ENCODE measurements at places on chromosomes 2 and 18. TPM values are rescaled to one million over a fixed set of nuclear protein-coding genes. Genes with fewer than 3 reads are reported as not detected.

- no peak for DNase-seq
Measured at GRCh38 chr18:31504455-31505147, 6.6 kb downstream of the DSG2 start.

DNA sequence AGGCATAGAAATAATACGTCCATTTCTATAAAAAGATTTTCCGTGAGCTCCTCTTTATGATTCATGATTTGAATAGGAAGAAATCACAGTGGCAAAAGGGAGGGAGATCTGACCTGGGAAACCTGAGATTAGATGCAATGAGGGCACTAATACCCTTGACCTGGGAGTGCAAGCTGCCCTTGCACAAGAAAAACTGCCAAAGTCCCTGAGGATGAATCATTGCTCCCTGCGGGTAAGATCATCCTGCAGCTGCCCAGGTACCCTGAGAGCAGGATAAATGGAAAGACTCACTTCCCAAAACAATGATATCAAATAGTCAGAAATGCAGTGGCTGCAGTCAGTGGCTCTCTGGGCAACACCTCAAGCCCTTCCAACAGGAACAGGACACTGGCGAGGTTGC is 11.6 kb downstream of the FHL2 start:
- no peak for DNase-seq

- DNase-seq = no peak
Measured at GRCh38 chr2:109144721-109145120, 15.7 kb downstream of the SH3RF3 start.

DNA sequence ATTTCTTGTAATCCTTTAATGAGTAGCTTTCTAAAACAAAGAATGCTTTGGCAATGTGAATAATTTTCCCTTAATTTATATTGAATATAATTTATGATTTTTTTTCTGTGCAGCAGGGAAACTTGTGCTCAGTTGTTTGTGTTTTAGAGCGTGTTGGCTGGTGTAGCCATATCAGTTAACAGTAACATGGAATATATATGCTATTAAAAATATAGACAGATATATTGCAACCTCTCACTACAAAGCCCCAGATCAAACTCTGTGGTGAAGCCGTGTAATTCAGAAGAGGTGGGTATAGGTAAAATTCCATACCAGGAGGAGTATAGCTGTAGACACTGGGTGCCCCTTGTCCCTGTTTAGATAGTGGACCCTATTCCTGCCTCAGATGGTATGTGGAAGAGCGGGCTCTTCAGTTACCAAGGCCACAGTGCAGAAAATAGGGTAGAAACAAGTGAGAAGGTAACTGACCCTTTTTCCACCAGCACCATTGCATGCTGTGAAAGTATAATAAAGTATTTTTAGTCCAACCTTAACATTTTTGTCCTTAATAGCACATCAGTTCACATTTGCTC is 18.1 kb upstream of the RASGRP3 start:
- no peak for DNase-seq

- DNase-seq = no peak
Measured at GRCh38 chr18:1412655-1413322, 508.1 kb downstream of the ADCYAP1 start.

- DNase-seq = no peak
Measured at GRCh38 chr2:173091910-173092309, 16.3 kb downstream of the MAP3K20 start.

- DNase-seq = no peak
Measured at GRCh38 chr2:110678457-110679336, 834 bp upstream of the BUB1 start.

DNA sequence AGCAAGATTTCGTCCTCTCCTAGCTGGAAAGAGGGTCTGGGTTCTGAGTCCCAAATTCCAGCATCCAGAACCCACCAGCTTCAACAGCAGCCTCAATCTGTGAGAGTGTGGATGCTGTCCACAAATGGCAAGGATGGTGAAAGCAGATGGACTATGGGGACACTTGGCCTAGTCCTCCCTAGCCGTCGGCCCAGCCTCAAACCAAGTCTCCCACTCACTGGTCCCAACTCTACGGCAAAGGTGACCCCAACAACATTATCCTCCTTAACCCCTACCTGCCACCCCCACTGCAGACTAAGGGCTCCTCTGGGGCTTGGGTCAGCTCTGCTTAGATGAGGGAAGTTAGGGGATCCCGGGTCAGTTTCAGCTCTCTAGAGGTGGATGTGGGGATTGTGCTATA is 57.3 kb downstream of the TNS1 start:
- DNase-seq = no peak

GRCh38 chr18:22544626-22545025 is 126.9 kb upstream of the CTAGE1 start:
- no peak for DNase-seq

GRCh38 chr2:62189196-62189595 is 6.7 kb upstream of the B3GNT2 start:
- no peak for DNase-seq

GRCh38 chr2:236165842-236166795 is 2.1 kb downstream of the GBX2 start:
- no peak for DNase-seq

- DNase-seq = no peak
Measured at GRCh38 chr18:23038712-23039111, 96.6 kb upstream of the CABLES1 start.

GRCh38 chr18:59376351-59376935 is 17.4 kb upstream of the LMAN1 start:
- no peak for DNase-seq

GRCh38 chr2:196316050-196316430 is 144.7 kb upstream of the STK17B start:
- no peak for DNase-seq

DNA sequence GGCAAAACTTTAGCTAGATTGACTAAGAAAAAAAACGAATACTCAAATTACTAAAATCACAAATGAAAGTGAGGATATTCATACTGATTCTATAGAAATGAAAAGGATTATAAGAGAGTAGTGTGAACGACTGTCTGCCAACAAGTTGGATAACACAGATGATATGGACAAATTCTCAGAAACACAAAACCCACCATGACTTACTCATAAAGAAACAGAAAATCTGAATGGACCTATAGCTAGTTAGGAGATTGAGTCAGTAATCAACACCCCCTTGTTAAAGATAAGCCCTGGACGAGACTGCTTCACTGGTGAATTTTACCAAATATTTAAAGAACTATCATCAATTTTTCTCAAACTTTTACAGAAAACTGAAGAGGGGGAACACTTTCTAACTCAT is 108.8 kb upstream of the TMEM200C start:
- DNase-seq = no peak

DNA sequence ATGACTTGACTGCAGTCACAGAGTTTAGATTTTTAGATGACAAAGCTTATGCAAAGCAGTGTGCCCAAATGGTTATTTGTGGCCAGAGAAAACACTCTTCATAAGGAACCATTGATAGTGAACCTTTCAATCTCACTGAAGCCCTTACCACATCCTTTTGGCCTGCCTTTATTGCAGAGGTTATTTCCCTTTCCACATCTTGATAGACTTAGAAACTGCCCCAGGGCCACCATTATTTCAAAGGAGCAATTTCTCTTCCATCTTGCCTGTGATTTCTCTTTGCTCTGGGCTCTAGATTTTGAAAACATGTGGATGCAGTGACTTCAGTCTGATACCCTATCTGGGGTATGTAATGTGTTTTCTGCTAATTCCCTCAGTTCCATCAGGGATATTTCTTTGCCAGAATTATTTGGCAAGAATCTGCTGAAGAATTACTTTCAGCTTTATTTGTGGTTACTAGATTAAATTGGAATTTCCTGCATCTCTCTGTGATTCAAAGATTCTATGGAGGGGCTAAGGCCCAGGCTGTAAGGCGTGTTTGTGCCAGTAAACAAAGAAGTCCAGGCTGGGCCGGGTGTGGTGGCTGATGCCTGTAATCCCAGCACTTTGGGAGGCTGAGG is 51.0 kb downstream of the MOGAT1 start:
- no peak for DNase-seq

DNA sequence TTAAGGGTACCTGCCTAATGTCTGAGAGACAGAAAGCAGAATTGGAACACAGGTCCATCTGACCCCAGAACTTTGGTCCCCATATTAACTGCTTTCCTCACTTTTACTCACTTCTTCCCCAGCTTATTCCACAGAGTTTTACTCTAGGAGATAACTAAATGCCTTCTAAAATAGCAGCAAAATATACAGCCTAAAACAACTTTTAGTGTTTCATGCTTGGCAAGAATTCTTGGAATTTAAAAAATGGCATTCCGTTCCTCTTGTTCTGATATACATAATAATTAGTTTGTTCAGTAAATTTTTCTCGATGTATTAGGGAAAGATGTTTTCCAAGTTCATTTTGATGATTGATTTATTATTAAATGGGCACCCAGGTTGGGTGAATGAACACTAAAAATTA is 151.9 kb downstream of the FHOD3 start:
- no peak for DNase-seq

DNA sequence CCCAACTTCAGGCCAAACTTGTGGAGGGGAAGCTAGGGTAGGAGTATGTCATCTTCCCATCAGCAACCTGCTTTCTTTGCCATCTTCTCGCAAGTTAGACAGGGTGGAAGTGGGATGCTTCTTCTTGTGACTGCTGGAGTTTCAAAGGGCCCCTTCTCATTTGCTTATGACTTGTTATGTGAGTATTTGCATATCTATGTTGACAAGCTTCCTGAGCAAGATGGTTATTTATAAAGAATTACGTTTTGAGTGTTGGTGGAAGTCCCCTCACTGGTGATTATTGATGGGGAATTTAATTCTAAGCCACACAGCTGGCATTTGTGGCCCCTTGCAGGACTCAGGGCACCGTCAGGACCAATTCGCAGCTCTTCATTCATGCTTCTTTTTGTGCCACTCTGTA is 791.0 kb downstream of the LRRTM4 start:
- DNase-seq = no peak

- no peak for DNase-seq
Measured at GRCh38 chr2:217291259-217291658, 431.4 kb upstream of the TNP1 start.

DNA sequence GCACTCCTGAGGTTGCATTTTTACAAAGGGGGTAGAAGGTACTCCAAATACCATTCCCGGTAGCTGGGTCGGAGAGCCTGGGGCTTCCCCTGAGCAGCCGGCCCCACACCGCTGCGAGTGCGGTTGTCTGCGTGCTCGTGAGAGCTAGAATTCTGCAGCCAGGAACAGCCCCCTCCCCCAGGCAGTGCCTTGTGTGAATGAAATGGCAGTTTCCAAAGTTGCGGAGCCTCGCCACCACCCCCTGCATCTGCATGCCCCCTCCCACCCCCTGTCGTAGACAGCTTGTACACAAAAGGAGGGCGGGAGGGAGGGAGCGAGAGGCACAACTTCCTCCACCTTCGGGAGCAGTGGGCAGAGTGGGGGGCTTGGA is 1.1 kb downstream of the MYCN start:
- no peak for DNase-seq

GRCh38 chr2:240505910-240506309 is 51.9 kb downstream of the ANKMY1 start:
- DNase-seq = no peak

DNA sequence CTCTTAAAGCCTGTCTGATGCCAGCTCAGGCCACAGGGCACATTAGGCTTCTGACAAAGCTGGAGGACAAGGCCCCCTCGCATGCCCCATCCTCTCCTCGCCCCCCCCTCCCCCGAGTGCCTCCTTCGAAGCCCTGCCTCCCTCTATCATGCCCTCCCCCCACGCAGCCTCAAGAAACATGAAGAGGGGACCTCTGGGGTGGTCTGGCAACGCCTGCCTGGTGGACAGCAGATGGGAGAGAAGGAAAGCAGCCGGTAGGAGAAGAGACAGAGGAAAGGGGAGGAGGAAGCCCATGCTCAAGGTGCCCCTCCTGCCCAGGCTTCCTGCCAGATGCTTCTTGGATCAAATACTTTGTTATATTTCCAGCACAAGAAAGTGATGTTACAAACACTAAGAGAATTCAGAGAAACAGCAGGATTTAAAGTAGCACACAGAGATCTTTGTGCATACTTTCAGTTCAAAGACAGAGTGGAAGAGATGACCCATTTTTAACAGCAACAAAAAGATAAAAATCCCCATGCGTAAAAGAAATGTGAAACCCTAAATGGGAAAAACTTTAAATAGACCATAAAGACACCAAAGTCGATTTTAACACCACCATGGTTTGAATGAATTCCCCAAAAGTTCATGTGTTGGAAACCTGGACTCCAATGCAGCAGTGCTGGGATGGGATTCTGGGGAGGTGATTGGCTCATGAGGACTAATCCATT is 19.0 kb downstream of the BOK start:
- no peak for DNase-seq

GRCh38 chr2:40090044-40090443 is 311.0 kb upstream of the THUMPD2 start:
- DNase-seq = no peak

DNA sequence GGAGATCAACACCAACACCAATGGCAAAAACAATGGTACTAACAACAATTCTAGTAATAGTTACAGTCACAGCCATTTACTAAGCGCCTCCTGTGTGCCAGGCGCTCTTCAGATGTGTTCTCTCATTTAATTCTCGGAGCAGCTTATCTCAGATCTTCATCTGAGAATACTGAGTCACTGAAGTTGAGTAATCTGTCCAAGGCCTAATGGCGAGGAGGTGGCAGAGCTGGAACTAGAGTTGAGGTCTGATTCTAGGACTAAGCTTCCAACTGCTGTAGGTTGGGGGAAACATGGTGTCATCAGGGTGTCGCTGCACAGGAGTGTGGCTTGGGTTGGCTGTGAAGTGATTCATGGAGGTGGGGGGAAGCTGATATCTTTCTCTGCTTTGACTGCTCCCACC is 156.1 kb downstream of the DYSF start:
- DNase-seq = no peak

- DNase-seq = no peak
Measured at GRCh38 chr2:17813010-17813741, 3.1 kb upstream of the MSGN1 start.

GRCh38 chr2:86068648-86069047 is 37.0 kb downstream of the POLR1A start:
- DNase-seq = no peak

- DNase-seq = no peak
Measured at GRCh38 chr2:100588071-100588786, 25.4 kb downstream of the PDCL3 start.

DNA sequence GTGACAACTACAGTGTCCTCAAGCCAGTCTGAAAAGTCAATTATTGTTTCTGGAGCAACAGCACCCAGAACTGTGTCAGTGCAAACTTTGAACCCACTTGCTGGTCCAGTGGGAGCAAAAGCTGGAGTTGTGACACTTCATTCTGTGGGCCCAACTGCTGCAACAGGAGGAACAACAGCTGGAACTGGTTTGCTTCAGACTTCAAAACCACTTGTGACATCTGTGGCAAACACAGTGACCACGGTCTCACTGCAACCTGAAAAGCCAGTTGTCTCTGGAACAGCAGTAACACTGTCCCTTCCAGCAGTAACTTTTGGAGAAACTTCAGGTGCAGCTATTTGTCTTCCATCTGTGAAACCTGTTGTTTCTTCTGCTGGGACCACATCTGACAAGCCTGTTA is 59.8 kb downstream of the TAF4B start:
- DNase-seq = no peak

Gene CPO
- polyA plus RNA-seq = 1.3 TPM

Gene CXCR1
- 0.55 TPM for polyA plus RNA-seq

Gene NT5C1B
- polyA plus RNA-seq = 0.86 TPM

Gene ADAM23
- 8.5 TPM for polyA plus RNA-seq

Gene ALPI
- polyA plus RNA-seq = 0.09 TPM

Gene IL36B
- not detected for polyA plus RNA-seq

Gene SRD5A2
- polyA plus RNA-seq = 0.11 TPM

Gene DNER
- 71.5 TPM for polyA plus RNA-seq

Gene RAB6C
- polyA plus RNA-seq = 0.56 TPM

Gene RGPD4
- 0.03 TPM for polyA plus RNA-seq
